Stimulated activated CD4-positive, alpha-beta T cell treated with anti-CD3 and anti-CD28 coated beads, Interleukin-1b, Interleukin-23, amount 100 ng/mL, for 1 hour (primary cell): ENCODE measurements at places on chromosomes 1 and 21.

GRCh38 chr1:76190749-76191424 lies 116.3 kb downstream of the ST6GALNAC3 start:
- no peak for DNase-seq

DNA sequence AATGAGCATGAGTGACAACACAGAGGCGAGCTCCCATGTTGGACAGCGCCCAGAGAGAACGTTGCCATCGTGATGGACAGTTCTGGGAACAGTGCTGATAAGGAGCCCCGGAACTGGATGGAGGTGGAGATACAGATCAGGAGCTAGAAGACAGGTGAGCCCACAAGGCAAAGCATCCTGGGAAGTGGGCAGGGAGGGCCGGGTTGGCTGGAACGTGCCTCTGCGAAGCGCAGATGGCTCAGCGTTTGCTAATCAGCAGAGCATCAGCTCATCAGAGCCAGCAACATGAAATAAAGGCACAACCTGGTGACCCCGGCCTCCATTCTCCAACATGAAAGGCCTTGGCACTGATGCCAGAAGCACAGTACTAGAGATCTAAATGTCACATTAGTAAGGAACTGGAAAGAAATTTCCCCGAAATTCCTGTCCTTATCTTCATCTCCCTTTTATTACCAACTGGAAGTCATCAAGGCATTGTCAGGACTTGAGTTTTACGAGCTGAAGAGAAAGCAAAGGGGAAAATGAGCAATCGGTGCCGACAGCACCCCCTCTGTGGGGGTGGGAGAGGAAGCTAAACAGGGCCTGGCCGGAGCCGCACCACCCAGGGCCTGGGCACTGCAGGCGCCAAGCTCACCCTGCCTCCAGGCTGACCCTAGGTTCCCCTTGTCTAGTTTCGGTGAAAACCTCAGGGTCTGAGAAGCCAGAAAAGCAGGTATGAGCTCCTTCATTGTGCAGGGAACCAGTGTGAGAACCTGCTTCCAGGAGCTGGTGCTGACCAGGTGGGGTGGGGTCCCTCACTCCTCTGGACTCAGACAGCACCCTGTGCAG lies 19.9 kb downstream of the ABCA4 start:
- no peak for DNase-seq

DNA sequence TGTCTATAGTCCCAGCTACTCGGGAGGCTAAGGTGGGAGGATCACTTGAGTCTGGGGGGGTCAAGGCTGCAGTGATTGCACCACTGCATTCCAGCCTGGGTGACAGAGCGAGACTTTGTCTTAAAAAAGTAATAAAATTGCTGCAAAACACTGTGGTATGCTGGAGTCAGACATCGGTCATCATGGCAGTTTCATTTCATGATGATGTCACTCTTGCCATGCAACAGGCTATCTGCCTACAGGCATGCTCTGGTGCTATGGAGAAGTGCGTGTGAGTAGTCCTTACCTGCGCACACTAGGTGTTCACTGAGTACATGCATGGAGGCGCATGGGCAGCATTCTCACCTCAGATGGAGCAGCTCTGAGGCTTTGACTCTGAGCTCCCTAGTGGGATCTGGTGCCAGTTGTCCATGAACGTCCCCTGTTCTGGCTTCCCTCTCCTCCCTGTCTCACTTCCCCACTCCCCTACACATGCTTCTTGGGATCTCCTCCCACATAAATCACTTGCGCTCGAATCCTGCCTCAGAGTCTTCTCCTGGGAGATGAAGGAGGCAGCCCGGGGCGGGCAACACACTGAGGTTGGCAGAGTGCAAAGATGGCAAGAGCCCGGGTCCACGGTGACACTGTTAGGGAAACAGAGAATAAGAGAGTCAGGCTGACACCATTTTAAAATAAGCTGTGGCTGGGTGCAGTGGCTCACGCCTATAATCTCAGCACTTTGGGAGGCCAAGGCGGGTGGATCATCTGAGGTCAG lies 10.4 kb upstream of the CELA3B start:
- DNase-seq = no peak

DNA sequence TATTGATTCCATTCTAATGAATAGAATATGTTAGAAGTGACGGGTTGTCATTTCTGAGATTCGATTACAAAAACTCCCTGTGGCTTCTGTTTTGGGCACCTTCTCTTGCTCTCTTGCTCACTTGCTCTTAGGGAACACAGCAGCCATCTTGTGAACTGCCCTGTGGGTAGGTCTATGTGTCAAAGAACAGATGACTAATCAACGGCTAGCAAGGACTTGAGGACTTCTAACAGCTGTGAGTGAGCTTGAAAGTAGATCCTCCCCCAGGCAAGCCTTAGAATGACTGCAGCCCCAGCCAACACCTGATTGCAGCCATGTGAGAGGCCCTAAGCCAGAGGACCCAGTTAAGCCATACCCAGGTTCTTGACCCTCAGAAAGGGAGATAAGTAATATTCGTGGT lies 49.3 kb downstream of the AZIN2 start:
- no peak for DNase-seq

DNA sequence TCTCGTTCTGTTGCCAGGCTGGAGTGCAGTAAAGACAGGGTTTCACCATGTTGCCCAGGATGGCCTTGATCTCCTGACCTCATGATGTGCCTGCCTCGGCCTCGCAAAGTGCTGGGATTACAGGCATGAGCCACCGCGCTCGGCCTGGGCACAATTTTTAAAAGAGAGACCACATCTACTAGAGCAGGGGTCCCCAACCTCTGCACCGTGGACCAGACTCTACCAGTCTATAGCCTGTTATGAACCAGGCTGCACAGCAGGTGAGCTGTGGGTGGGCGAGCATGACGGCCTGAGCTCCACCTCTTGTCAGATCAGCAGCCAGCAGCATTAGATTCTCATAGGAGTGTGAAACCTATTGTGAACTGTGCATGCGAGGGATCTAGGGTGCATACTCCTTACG lies 20.8 kb downstream of the TNNT2 start:
- DNase-seq = no peak

GRCh38 chr1:55321942-55322341 lies 106.8 kb upstream of the USP24 start:
- DNase-seq = no peak

GRCh38 chr1:109500941-109501381 lies 7.1 kb downstream of the CYB561D1 start:
- DNase-seq = no peak

DNA sequence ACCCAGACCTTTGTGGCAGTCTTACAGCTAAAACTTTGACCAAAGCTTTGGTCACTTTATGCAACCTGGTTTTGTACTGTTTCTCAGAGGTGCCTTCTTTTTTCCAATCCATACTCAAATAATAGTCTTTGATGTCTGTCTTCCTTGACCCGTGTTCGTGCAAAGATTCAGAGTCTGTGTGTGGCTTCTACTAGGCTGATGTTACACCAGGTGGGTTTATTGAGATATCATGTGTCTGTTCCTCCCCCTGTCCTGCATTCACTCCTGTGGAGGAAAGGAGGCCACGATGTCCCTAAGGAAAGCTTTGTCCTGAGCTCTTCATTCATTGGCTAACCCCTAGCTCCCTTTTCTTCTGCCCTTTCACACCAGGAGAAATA lies 15.0 kb upstream of the IKBKE start:
- DNase-seq = no peak

GRCh38 chr1:248812736-248813425 lies 12.8 kb downstream of the SH3BP5L start:
- no peak for DNase-seq

- no peak for DNase-seq
Measured at GRCh38 chr1:19427087-19427781, 58.1 kb downstream of the CAPZB start.

- no peak for DNase-seq
Measured at GRCh38 chr1:175278734-175279116, 86.1 kb upstream of the KIAA0040 start.

DNA sequence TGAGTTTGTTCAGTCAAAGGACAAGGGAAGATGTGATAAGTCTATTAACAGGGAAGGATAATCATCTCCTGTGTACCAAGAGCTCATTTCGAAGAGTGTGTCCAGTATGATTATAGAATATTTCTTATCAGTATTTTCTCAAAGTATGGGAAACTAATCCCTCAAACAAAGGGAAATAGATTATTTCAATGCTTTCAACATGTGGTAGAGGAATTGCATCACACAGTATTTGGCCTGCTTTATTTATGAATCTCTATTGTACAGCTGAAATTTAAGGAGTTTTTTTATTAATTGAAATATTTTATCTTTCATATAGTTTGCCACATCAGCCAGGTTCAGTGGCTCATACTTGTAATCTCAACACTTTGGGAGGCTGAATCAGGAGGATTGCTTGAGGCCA lies 151.0 kb downstream of the CLEC20A start:
- no peak for DNase-seq

DNA sequence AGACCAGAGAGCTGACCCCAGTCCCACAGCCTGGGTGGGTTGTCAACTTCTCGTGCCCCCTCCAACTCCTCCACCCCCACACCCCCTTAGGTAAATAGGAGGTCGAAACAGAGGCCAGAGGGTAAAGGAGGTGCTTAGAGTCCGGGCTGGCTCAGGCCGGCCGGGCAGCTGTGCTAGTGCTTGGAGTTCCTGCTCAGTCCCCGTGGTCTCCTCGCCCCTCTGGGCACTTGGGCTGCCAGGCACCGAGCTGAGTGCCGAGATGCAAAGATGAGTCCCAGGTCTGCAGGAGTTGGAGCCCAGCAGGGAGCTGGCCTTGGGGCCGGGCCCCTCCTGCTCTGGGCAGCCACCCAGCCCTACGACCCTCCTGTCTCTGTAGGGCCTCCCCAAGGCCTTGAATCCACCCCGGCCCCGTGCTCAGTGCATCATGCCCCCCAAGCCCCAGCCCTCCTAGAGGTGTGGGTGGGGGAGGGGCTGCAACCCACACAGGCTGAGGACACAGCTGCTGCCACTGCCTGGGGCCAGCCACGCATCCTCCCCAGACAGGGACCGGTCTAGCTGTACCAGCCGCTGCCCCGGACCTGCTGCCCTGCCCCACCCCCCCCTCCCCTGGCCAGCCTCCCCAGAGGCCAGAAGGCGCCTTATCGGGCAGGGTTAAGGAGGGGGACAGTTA lies 1.9 kb downstream of the SMIM1 start:
- no peak for DNase-seq

DNA sequence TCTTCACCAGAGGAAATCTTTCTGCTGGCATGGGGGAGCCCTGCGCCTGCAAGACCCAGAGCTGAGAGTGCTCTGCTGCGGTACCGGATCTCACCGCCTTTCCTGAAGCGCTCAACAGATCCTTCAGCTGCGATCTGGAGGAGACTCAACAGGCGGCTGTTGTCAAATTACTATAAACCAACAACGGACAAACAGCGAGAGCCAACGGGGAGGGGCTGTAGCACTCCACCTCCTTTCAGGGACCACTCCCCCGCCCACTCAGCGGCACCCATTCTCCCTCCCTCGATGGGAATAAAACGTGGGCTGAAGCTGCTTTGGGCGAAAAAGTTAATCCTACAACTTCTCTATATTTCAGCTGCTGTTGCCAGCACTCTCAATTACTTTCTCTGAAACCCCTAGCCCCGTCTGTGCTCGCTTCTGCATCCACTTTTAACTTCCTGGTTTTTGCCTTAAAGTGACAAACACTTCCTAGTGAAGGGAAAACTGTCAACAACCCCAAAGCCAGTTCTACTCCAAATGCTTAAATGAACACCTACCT lies at the start of gene FMO5:
TSS of gene FMO5 (minus strand) at position 147 of the 538 bp plus-strand sequence. CDS start 310 bp downstream, outside the sequence.
- no peak for DNase-seq
